Uterus (tissue), 4 donors: ENCODE measurements at places on chromosomes 11 and 22. TPM values are rescaled to one million over a fixed set of nuclear protein-coding genes. Genes with fewer than 3 reads are reported as not detected.
A peak's percentile ranks its signal among the peaks of the same experiment; 100 is the strongest.

DNA sequence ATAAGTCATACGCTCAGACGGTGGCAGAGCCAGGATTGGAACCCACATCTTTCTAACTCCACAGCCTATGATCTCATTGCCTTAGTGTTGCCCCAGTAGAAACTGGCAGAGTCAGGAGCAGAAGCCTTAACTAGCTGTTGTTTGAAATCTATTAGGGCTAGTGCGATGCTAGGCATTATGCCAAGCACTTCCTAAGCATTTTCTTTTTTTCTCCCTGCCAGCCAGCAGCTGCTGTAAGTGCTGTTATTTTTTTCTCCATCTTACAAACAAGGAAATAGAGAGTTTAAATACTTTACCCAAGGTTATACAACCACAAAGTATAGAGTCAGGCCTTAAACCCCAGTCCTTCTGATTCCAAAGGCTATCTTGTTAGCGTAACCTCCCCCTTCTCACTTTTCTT is 161.0 kb upstream of the SORL1-AS1 start:
- DNase-seq = no peak

TTC17 gene
- 108 TPM for total RNA-seq

JAML gene
- total RNA-seq = 9.1 TPM

DNA sequence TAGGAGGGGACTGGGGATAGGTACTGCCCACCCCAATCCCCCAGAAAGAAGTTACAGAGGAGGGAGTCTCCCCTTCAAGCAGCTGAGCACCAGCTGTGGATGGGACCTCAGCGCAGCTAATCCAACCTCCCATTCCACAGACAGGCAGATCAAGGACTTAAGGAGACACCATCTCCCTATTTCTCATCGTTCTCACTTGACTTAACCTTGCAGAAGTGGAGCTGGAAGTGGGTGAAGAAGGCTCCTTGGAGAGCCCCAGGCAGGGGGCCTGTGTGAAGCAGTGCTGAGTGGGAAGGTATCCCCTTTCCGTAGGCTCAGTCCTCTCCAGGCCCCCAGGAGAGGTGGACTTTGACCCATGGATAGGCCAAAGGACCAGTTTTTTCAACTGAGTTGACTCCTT is 27.3 kb downstream of the USP35 start:
- DNase-seq = peak; percentile 7

- DNase-seq = peak; percentile 61
Measured at GRCh38 chr11:85663753-85664614, 945 bp downstream of the CREBZF start.

LRRC74B gene
- not detected for total RNA-seq
